ENCODE measurements at places on chromosomes 7 and 10.

GRCh38 chr10:89120931-89121763 lies 86.0 kb downstream of the CH25H start:
- DNase-seq, result no peak

DNA sequence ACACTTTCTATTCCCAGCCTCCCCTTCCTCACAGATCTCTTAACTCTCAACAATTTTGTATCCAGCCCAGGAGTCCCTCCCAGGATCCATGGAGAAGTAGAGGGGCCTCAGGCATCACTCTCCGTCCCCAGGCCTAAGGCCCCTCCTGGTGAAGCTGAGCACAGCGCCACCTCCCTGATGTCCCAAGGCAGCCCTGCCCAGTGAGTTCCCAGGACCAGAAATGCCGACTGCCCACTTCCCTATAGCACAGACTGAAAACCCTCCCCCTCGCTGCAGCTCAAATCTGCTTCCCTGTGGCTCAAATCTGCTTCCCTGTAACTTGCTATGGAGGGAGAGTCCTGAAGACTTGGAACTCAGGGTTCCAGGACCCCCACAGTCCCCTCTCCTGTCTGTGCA lies 35.6 kb downstream of the YKT6 start:
- no peak for DNase-seq

- DNase-seq, result no peak
These were observed 105.2 kb upstream of the NOBOX start for GRCh38 chr7:144508702-144509101.

GRCh38 chr7:33888166-33888565 lies 17.2 kb upstream of the BMPER start:
- no peak for DNase-seq

DNA sequence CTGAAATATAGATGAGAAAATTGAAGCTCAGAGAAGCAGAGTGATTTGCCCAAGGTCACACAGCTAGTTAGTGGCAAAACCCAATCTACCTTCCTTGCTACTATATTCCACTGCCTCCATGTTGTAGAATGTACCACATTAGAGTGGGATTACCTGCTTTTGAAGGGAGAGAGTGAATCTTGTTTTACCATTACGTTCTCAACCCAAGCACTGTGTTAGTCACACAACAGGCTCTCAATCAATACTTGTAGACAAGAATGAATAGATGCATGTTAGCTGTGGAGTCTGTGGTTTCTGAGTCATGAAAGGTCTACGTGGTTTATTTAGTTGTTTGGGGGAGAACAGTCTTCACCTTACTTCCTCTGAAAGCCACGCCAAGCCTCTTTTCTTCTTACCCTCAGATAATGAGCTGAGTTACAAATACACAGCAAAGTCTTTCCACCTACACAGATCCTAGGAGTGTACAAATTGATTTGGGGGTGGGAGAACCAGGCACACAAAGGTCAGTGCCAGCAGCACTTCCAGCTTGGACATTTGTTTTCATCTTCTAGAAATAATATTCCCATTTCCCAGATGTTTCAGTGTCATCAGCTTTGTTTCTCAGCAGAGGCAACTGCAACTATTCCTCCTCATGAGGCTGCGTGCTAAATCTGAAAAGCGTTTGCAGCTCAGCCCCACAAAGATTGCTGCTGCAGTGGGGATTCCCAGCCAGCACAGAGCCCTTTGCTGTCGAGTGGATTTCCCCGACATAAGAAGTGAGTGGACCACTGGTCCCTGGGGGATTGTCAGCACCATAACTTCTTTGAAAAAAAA lies 71.5 kb upstream of the ADO start:
- no peak for DNase-seq

DNA sequence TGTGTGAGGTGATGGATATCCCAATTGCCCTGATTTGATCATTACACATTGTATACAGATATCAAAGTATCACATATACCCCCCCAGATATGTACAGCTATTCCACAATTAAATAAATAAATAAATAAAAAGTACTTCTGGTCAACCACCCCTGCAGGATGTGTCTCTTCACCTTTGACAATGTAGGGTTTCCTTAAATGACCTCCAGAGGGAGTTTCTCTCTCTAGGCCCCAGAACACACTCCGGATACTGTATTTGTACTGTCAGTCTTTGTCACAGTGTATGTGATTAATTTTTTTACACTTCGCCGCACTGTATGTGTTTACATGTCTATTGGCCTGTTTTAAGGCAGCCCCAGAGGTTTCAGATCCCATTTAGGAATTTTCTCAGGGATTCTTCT lies 123.6 kb downstream of the ADCYAP1R1 start:
- no peak for DNase-seq

GRCh38 chr10:100009793-100010676 lies at the start of gene DNMBP:
TSS of gene DNMBP (minus strand) at chr10:100009947. CDS start at chr10:99972124, 37,823 bp downstream.
- peak; percentile 82 for DNase-seq

DNA sequence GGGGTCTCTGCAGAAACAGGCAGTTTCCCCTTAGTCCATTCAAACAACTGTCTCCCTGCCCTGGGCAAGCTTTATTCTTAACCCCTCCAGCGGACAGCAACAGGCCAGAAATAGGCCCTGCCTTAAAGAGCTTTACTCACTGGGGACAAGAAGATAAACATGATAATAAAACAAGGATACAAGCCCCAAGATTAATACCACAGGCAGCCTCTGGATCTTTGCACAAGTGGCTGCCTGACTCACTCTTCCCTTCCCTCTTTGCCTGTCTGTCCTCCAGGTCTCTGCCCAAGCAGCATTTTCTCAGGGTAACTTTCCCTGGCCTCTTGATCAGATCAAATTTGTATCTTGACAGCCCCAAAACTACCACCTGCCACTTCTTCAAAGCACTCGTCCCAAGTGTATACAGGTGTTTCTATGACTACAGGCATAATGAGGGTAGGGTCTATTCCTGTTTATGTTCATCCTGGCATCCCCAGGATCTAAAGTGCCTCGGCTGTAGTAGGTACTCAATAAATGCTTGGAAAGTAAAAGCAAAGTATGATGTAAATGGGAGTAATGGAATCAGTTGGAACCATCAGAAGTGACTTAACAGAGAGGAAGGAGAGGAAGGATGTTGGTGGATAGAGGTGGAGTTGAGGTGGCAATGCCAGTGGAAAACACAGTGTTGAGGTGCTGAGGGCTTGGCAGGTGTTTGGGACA lies 7.0 kb upstream of the CAMK2G start:
- no peak for DNase-seq

- DNase-seq, result no peak
These were observed 3.1 kb downstream of the SOSTDC1 start for GRCh38 chr7:16462431-16462889.
